Lung (tissue), 17 donors: ENCODE measurements at places on chromosomes 12 and 14.

DNA sequence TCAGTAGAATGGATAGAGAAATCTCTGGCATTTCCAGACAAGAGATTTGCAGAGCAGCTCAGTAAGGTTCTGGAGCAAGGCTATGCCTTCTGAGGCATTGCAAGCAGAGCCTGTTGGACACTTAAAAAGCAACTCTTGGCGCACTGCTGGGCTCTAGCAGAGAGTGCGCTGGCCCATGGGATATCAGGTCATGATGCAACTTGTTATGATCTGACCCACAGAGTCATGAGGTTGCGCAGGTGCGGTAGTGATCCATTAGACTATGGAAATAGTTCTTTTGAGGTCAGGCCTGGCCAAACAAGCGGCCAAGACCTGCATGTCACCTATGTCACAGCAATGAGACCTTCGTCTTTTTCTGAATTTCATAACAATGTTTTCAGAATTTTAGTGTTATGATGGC is 168.6 kb downstream of the TMTC3 start:
- no peak for DNase-seq

DNA sequence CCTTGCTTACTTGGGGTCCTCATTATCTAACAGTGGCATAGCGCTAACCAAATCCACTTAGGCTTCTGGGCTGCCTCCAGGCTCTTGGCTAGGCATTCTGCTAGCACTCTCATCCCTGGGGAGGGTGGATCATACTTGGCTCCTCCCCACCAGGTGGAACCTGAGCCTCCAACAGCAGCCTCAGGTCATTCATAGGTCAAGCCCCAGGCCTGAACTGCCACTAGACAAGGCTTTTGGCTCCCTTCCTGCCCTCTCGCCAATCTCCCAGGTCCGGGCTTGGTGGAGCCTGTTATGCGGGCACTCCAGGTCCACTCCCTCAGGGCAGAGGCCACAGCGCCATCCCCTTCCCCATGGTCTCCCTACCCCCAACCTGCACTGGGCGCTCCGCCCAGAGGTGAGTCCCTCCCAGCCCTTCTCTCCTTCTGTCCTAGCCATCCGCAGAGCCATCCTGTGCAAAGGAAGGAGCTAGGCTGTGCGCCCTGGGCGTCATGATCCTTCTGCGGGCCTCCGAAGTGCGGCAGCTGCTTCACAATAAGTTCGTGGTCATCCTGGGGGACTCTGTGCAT is 154.9 kb upstream of the AMIGO2 start:
- no peak for DNase-seq

- DNase-seq, result no peak
These were observed 289.5 kb downstream of the TMEM132D start for GRCh38 chr12:129614221-129614885.

DNA sequence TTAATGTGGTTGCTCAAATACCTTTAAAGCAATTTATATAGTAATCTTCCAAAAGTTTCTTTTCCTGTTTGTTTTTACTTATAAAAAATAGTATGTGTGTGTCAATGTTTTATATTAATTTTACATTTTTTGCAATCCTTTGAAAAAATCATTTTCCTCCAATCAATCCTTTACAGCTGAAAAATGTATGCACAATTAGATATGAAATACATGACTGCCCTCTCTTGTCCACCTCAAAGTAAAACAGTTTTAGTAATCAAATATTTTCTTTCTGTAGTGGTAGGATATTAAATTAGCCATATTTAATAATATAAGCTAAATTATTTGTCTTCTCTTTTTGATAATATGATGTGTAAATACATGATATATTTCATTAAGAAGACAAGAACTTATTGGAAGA is 269.9 kb downstream of the ADAMTS20 start:
- DNase-seq, result peak; percentile 60

- peak; percentile 56 for DNase-seq
These were observed 685 bp upstream of the MYL6B start for GRCh38 chr12:56151672-56152131.

DNA sequence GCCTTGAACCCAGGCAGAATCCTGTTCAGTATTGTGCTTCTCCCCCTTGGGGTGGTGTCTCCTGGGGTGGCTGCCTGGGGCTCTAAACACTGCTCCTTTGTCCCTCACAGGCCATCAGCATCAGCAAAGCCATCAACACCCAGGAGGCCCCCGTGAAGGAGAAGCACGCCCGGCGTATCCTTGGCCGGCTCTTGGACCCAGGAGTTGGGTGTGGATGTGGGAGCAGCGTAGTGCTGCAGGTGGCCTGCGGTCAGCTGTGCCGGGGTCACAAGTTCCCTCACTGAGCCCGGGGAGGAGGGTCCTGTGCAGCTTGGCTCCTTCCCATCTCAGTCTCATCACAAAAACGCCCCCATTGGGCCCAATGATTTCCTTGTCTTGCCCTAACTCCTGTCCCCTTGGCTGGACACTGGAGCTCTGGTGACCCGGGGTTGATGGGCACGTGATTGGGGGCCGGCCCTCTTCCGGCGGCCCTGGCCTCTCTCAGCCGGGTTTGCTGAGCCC is 12.7 kb downstream of the HIP1R start:
- no peak for DNase-seq

DNA sequence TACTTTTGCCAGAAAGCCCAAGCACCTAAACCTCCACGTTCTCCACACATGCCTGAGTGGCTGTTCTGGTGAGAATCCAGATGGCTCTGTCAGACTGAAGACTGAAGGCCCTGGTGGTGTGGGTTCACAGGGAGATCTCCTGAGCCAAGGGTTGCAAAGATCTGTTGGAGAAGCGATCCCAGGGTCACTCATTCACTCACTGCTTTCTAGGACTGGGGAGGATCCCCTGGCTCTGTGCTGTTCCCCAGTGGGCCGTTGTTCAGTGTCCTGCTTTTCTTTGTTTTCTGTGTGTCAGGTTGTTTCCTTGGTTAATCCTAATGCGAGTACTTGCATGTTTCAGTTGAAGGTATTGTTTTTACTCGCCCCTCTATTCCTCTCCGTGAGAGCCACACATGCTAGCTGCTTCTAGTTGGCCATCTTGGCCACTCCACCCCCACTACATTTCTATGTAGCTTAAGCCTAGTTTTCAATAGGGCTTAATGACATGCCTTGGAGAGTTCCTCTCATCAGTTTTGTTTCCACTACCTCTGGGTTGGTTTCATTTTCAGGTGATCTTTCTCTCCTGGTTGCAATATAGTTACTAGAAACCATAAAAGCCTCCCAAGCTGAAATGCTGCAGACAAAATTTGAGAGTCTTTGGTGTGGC is 144.5 kb upstream of the SLC38A2 start:
- no peak for DNase-seq

- no peak for DNase-seq
These were observed 104.4 kb downstream of the NUAK1 start for GRCh38 chr12:106034316-106034715.

DNA sequence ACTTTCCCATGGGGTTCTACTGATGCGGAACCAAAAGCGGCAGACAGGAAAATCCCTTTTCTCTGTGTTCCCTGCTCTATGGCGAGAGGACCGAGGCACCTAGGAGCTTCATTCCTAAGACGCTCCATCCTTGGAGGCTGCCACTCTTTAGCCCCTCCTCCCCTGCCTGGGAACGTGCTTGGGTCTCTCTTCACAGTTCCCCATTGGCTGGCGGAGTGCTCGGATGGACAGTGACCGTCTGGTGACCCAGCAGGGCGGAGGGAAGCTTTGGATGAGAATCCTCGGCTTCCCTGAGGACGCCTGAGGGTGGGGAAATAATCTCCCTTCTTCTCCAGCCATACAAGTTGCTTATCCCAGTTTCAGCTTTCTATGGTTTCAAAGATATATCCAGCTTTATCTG is 37.3 kb downstream of the KCNA5 start:
- peak; percentile 29 for DNase-seq

GRCh38 chr12:104551313-104551931 is 94.7 kb downstream of the CHST11 start:
- peak; percentile 13 for DNase-seq

GRCh38 chr12:120962532-120963020 is 15.8 kb upstream of the HNF1A start:
- no peak for DNase-seq

GRCh38 chr12:100141666-100141997 is 1.0 kb downstream of the BLTP3B start:
- DNase-seq, result no peak

GRCh38 chr12:69756088-69756755 is 17.6 kb downstream of the RAB3IP start:
- DNase-seq, result no peak

- DNase-seq, result peak; percentile 54
These were observed at the start of gene BDKRB1 for GRCh38 chr14:96255501-96256366. BDKRB1 (plus strand) TSS chr14:96256210; CDS start chr14:96263683, 7,473 bp downstream.

DNA sequence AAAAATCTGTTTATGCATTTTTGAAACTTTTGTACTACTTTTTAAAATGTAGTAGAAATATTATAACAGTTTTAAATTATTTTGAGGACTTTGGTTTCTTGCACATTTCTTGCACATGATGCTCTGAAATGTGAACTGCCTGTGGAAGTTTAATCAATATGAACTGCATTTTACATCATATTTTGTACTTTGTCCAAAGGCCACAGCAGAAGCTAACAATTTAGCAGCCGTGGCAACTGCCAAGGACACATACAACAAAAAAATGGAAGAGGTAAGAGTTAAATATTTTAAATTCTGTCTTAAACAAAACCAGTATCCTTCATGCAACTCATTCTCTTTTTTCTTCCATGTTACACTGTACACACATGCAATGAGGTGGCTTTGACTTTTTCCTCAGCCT is 45.1 kb downstream of the SAV1 start:
- no peak for DNase-seq

GRCh38 chr12:71008616-71009015 is 88.1 kb upstream of the PTPRR start:
- DNase-seq, result peak; percentile 61

DNA sequence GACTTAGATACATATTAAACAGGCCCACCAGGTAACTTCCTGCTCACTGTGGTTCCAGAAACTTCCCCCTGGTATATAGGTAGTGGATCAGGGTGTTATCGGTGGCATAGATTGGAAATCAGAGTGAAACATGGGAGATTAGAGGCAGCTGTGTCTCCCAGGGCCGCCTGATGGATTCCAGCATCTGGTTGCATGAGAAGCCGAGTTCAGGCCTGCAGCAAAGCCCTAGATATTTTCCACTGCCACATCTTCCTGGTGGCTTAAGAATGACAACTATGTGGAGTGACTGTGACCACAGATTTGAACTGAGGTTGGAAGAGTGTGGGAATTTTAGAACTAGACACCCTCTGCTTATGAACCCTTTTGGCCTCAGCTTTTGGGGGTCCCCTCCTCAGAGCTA is 184.8 kb upstream of the NTF3 start:
- no peak for DNase-seq

DNA sequence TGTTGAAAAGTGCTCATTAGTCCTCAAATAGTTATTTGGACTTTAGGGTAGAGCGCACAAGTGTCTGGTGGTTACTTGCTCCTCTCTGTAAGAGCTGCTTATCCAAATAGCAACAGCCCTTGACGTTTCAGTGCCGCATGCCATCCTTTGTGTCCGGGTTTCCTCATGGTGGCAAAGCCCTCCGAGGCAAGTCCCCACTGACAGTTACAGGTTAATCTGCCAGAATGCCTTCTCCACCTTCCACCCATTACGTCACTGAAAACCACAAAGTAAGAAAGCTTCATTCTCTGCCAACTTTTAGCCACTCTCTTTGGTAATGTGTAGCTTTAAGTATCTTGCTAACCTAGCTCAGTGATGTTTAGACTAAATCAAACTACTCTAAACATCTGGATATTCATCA is 78.6 kb downstream of the POLR3B start:
- no peak for DNase-seq

DNA sequence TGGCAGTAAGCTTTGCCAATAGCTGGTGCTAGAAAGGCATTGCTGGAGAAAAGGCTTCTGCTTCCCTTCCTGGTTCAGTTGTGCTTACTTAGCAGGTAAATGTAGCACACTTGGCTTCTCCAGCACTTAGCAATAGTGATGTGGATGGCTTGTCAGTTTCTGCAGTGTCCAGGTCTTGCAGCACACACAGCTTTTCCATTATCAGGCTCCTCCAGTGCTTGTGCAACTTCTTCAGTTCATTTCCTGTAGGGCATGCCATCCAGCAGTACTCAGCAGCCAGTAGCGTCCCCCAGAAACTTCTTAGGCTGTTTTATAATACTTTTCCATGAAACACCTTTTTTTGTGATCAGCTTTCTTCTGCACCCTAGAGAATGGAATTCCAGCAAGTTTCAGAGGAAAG is 154.6 kb downstream of the SLC6A15 start:
- no peak for DNase-seq

GRCh38 chr14:53628732-53629430 is 327.7 kb downstream of the BMP4 start:
- no peak for DNase-seq
